ENCODE measurements at places on chromosomes 6 and 20. TPM values are rescaled to one million over a fixed set of nuclear protein-coding genes. Genes with fewer than 3 reads are reported as not detected.

DNA sequence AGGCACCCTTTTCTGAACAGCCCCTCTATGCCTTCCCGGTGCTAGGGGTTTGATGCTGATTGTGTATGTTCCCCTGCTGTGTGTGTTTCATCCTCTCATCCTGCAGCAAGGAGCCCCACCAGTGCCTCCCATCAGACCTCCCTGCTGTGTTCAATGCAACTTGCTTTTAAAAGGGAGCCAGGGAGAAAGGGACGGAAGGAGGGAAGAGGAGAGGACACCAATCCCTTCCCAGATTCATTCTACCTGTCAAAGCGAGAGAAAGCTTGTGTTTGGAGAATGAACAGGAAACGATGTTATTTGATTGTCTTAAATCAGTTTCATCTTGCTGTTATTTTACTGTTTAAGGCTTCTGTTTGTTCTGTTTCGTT lies 259.2 kb downstream of the ADGB start:
- no peak for ATAC-seq

DNA sequence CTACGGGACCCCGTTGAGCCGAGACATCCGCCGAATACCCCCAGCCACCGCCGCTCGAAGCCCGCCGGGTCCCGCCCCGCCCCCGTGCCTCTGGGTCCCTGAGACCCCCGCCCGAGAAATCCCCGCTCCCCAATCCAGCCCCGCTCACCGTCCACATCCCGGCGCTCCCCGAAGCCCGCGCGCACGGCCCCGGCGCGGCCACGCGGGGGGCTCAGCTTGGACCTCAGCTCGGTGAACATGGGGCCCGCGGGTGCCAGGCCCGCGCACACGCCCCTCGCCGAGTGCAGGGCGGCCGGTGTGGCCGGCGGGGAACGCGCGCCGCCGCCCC lies 249 bp downstream of the SAMD10 start:
- ATAC-seq: no peak

DNA sequence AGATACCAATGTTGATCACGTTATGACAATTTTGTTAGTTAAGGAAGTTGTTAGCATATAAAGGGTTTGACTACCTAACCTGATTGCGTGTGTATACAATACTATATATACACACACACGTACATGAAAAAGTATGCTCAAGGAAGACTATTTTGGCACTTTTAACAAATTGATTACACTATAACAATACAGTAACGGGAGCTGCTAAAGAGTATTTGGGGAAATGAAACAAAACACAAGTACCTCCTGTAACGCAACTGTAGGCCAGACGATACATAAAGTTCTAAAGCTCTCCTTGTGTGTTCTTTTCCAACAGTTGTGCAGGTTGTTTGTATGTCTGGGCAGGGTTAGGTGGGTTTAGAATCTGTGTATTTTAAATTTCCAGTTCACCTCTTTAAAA lies 98.7 kb downstream of the PLEKHG1 start:
- no peak for ATAC-seq

DNA sequence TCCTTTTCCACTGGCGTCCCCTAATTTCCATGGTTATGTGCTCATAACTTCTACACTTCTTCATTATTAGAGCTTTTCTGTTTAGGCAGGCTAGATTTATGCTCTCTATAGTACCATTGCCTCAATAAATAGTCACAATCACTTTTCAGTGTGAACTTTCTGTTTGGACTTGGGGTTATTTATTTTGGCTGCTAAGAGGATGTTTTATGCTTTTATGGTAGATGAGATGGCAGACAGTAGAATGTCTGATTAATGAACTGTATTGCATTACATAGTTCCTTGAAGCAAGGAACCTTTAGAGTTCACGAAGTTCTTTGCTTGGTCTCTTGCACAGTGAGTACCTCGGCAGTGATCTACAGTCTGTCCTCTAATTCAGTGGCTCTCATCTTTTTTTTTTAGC lies 6.9 kb downstream of the DNAH8 start:
- no peak for ATAC-seq

Gene MMP24
- 0.08 TPM for total RNA-seq

GRCh38 chr6:44446626-44447300 lies 59.3 kb downstream of the CDC5L start:
- no peak for ATAC-seq

DNA sequence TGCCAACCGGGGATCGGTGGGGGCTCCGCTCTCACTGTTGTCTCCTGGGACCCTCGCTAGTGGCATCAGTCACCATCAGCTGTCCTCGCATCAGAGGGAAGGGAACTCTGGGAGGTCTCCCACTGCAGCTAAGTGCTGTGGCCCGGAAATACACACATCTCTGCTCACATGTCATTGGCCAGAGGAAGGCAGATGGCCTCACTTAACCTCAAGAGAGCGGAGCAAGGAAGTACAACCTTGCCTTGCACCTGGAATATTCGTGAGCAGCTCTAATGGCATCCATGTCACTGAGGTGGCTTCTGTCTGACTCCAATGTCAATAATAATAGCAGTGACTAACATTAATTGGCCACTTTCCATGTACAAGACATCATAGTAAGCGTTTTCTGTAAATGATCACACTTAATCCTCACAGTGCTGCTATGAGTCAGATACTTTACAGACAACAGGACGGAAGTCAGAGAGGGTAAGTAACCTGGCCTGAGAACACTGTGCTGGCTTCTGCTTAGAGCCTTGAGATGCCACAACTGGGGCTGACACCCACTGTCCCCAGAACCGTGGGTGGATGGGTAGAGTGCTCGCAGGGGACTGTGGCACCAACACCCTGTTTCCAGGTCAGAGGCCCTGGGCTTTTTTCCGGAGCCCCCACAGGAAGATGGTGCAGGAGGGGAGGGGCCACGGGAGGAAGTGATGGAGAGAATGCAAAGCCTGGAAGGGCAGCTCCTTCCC lies 6.0 kb downstream of the LHFPL5 start:
- ATAC-seq: peak; percentile 95

DNA sequence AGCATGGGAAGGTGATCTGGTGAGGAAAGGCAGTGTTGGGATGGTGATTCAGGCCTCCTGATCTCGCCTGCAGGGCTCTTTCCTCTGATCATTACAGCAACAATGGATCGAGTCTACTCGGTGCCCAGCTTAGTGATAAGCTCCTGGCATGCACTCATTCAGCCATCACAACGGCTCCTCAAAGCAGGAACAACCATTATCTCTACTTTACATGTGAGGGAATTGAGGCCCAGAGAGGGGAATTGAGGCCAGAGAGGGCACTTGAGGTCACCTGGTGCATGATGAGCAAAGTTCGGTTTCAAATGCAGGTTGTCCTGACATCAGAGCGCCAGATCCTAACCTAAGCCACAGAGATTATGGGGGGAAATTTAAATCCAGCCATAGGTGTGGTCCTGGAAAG lies 42.0 kb upstream of the BPIFA2 start:
- no peak for ATAC-seq

GRCh38 chr6:170485159-170485558 lies 67.9 kb downstream of the PSMB1 start:
- no peak for ATAC-seq

DNA sequence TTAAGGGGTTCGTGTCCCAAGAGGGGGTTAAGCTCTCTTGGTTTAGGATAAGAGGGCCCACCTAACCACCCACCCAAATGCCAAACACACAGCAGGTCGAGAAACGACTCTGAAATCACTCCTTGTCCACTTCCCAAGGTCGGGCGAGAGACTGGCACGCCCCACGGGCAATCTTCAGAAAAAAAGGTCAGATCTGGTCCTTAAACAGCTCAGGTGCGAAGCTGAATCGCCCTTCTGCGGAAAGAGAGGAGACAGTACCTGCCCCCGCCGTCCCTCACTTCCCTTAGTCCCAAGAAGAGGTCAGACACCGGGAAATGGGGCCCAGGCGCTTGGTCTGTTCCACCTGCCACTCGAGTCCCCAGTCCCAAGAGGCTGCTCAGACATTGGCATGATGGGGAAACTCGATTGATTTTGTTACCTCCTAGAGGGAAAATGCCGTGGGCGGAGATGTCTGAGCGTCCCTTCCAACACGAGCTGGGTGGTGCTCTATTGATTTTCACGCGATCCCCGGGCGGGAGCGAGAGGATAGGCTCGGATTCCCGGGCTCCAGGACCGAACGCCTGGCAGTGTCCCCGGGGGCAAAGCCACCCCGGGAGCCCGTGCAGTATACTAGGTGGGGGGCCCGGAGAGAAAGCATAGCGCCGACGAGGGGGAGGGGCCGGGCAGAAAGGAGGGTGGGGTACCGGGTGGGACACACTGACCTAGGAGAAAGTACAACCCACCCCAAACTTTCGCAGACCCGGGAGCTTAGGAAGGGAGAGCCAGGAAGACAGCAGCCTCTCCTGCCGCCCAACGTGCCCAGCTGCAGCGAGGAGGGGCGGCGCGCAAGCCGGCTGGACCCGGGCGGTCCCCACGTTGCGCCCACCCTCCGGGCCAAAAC lies 1.1 kb upstream of the SAMD5 start:
- ATAC-seq: peak; percentile 25

Gene LRRC73
- 0.20 TPM for total RNA-seq

- ATAC-seq: no peak
Measured at GRCh38 chr6:106398621-106399020, 38.1 kb downstream of the CRYBG1 start.

GRCh38 chr6:21968411-21968810 lies 328.4 kb downstream of the PRL start:
- no peak for ATAC-seq

Gene DYNLT2
- 0.84 TPM for total RNA-seq

DNA sequence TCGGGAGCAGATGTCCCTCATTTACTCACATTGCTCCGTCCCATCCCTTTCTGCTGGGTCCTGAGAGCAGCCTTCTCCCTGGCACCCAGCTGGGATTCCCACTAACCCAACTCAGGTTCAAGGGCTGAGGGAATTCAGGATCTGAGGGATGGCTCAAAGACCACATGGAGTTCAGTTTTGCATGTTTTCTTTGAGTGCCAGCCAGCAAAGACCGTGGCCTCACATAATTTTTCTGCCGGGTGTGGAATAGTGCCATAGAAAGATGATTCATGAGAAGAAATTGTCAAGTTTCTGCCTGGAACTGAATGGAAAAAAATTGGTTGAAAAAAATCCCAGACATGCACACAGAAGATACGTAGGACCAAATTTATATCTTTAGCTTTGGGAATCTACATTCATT lies 168.6 kb downstream of the CD83 start:
- no peak for ATAC-seq
